Lower lobe of right lung (tissue), 2 donors: ENCODE measurements at places on chromosomes 7 and 10. TPM values are rescaled to one million over a fixed set of nuclear protein-coding genes. Genes with fewer than 3 reads are reported as not detected.
A peak's percentile ranks its signal among the peaks of the same experiment; 100 is the strongest.

DNA sequence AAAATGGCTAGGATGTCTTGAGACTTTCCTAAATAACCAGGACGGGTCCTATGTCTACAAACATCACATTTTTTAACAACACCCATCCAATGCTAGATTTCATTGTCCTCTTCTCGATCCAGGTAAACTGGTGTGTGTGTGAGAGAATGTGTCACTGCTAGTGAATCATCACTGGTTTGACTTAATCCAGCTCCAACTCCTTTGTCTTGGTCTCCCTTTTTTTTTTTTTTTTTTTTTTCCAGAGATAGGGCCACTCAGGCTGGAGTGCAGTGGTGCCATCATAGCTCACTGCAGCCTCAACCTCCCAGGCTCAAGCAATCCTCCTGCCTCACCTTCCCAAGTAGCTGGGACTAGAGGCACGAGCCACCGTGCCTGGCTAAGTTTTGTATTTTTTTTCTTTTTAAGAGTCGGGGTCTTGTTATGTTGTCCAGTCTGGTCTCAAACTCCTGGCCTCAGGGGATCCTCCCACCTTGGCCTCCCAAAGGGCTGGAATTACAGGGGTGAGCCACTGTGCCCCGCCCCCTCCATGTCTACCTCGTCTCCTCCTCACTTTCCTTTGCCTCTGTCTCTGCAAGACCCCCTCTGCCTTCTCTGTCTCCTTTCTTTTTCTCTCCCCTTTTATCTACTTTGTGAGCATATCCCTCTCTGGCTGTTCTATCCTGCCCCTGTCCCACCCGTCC lies 2.2 kb upstream of the UFSP1 start:
- DNase-seq: no peak

- DNase-seq: no peak
Measured at GRCh38 chr7:27194686-27195379, 5.1 kb downstream of the HOXA13 start.

DNA sequence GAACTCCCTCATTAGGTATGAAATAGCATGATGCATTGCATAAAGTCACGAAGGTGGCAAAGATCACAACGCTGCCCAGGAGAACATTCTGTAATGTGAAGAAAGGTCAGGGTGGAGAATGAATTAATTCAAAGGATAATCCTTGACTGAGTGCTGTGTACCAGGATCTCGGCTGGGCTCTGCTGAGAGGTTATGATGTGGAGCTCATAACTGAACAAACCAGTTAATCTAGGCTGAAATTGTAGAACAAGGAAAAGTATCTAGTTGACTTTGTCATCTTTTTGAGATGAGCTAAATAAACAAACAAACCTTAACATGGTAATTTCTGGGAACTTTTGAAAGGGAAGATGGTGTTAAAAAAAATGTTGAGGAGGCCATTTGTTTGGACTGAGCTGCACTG lies 6.1 kb downstream of the MSMB start:
- DNase-seq: no peak

DNA sequence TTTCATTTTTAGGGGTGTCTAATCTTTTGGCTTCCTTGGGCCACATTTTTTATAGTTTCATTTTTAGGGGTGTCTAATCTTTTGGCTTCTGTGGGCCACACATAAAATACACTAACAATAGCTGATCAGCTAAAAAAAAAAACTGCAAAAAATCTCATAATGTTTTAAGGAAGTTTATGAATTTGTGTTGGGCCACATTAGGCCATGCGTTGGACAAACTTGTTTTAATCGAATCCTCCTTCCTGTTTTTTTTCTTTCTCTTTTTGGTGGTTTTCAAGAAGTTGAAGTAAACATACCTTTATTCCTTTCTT lies 37.4 kb downstream of the ZNRF2 start:
- no peak for DNase-seq

GRCh38 chr7:64811767-64812166 lies 17.5 kb downstream of the ZNF138 start:
- no peak for DNase-seq

DNA sequence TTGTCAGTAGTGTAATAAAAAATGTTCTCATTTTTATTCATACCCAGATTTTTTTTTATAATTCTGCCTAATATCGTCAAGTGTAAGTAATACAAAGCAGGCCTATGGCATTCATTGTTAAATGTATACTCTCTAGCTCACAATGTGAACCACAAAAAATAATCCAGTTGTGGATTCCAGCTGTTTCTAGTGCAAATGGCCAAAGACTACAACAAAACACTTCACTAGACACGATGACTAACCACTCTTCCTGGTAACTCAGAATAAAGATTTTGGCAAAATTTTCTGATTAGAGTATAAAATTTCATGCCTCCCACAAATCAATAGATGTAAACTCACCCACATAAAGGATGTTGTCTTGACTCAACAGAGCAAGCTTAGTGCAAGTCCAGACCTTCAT lies 396.6 kb downstream of the DGKB start:
- no peak for DNase-seq

DNA sequence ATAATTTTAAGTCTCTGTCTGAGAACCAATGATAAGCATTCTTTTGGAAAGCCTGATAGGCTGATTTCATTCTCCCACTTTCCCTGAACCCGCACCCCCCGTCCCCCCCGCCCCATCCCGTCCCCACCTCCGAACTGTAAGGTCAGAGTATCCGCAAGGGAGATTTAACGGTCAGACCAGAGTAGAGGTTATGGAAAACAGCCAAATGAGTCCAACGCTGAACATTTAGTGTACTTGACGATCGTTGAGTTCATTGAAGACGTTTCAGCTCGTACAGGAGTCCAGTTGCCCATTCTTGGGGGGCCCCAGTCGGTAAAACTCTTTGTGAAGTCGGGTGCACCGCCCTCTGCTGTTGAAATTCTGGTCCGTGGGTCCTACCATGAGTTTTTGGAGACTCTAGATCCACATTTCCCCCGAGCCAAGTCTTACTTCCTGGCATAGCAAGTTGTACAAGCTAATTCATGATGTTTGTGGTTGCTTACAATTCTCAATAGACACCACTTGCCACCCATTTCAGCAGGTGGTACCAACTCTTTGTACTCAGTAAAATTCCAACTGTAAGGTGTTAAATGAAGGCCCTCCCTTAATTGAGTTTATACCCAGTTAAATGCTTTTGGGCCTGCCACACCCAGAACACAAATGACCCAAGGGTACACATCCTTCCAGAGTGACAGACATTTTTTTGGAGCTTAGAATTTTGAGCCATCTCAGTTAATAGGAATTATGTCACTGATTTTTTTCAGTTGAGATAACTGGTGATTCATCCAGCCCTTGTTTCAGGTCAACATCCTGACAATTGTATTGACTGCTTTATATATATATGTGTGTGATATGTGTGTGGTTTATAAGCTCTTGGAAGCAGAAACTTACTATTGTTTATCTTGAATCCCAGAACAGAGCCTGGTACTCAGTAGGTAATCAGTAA lies 1.2 kb downstream of the MARCHF5 start:
- DNase-seq: peak; percentile 61

- DNase-seq: no peak
Measured at GRCh38 chr7:106795877-106796231, 69.2 kb upstream of the PIK3CG start.

- DNase-seq: no peak
Measured at GRCh38 chr7:114548081-114548980, 133.7 kb downstream of the FOXP2 start.

DNA sequence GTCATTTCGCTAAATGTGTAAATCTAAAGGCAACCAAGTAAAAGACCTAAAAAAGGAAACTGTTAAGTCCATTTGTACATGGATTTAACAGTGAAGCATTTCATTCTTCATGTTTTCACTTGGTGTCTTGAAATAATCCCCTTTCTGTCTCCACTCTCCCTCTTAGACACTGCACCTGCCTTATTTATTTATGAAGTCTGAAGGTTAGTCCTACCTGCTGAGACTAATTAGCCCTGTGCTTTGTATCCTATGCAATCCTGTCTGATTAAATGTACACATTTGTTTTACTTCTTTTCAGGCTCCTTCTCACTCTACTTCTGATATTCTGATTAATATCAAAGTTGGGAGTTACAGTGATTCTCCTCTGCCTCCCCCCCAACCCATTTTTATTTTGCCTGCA lies 1.9 kb upstream of the TCF7L2 start:
- DNase-seq: no peak

DNA sequence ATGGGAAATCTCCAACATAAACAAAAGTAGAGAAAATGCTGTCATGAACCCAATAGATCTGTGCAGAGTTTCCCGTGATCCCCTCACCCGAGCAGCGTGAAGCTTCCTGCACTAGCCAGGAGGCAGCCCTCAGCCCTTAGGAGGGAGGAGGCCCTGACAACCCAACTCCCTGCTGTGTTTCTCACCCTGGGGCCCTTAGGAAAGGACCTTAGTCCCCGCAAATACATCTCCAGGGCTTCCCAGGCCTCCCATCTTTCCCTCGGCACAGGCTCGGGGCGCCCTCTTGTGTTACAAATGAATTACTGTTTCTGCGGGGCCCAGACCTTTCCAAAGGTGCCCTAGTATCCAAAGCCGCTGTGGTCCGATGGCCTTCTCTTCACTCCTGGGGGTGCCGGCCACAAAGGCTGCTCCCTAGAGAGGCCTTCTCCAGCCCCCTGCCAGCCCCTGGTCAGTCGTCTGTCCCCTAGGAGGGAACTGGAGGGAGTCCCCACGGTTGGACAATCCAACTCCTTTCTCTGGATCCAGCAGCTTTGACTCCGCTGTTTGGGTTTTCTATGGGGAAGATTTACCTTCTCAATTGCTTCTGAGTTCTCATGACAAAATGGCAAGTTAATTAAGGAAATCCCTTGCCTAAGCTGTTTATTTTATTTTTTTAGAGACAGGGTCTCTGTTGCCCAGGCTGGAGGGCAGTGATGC lies 49.9 kb upstream of the SH2B2 start:
- DNase-seq: no peak

DNA sequence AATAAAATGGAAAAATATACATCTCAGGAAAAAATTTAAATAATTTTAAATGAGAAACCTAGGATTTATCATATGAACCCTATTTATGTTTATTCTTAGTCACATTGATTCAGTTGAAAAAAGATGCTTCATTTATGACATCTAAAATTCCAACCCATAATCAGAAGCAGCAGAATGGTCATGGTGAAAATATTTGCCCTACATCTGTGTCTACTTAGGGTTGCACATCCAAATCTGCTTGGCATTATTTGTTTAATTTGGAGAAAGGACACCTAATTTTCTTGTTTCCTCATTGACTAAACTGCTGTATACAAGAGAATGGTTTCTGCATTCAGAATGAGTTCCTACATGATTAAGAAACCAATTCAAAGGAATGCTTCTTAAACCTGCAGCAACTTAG lies 72.9 kb upstream of the SKAP2 start:
- no peak for DNase-seq

Gene ITGB8
- total RNA-seq: 8.0 TPM

GRCh38 chr7:114084002-114084471 lies 165.2 kb upstream of the PPP1R3A start:
- DNase-seq: no peak

Gene SFTPA1
- total RNA-seq: 10,352 TPM

DNA sequence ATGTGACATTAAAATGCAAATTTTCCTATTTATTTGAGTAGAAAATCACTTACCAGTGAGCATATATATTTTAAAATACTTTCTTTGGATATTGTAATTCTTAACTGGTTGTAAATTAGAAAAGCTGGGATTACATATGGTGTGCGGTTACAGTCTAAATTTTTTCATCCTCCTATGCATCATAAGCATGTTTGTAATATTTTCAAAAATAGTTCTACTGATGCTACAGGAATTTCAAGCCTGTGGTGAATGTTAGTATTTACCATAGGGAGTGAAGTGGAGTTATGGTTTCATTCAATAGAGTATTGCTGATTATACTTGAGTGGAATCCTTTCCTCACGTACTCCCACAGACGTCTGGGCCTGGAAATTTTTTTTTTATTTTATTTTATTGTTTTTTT lies 34.6 kb upstream of the ST7 start:
- no peak for DNase-seq

Gene IFIT1B
- total RNA-seq: not detected

DNA sequence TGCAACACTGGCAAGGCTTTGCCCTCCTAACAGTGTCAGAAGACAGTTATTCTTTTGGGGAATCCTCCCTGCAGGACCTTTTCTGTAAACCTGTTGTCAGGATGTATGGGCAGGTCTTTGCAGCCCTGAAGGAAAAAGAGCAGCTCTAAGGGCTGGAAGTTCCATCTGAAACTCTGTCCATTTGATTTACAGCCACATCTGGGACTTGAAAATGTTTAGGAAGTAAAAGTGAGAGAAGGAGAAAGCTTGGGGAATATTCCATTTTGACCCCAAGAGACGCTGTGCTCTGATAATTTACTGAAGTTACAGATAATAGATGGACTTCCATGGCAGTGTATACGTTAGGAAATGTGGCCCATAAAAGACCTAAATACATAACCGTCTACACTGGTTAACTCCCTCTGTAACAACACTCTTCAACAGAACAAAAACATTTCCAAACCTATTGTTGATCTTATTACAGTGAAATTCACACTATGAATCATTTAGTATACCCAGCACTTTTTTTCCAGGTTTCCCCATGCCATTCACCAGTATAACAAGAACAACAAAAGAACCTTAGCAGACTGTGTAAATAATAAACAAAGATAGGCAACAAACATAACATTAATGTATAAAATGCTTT lies 89.1 kb downstream of the KIAA1549 start:
- no peak for DNase-seq

- DNase-seq: no peak
Measured at GRCh38 chr10:32070645-32071044, 14.4 kb upstream of the KIF5B start.

DNA sequence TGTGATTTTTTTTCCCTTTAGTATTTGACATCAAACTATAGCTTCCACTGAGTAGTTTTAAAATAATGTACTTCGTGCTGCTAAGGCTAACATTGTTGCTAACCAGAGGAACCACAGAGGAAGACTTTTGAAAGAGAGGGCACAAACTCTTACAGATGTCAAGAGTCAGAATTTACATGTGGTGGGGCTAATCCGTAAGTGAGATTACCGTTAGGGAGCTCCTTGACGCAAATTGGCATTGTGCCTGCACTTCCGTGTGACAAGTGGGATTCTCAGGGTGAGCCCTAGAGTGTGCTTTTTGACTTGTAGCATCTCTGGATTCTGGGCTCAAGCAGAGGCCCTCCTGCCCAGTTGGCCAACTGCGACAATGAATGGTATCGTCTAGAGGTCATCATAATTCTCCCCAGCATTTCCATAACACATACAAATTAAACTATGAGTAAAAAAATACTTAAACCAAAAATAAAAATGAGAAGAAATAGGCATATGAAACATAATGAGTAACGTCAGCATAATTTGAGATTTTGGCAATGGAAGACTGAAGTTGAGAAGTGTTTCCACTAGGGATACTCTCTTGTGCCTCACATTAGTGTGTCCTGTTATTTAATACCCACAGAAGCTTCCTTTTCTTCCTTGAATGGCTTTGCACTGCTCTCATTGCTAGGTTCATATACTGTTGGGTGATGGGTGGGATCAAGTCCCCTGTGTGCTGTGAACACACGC lies 164.0 kb downstream of the SDK1 start:
- no peak for DNase-seq

DNA sequence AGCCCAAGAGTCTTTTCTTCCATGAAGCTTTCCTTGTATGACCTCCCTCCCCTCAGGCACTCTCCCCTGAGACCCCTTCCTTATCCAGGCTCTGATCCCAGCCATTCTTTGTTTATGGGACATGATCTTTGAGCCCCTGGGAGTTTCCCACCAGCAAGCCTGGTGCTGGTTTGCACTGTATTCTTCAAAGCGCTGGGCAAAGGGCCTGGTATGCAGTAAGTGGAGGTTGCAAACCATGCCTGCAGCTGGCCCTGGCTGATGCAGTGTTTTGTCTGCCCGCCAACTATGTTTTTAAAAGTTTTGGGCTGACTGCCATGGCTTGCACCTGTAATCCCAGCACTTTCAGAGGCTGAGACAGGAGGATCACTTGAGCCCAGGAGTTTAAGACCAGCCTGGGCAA lies 6.8 kb upstream of the NODAL start:
- DNase-seq: no peak
